Kidney (tissue), 22 donors: ENCODE measurements at places on chromosomes 6 and 20. TPM values are rescaled to one million over a fixed set of nuclear protein-coding genes. Genes with fewer than 3 reads are reported as not detected.

Gene AURKA
- total RNA-seq: 2.7 TPM

Gene MEP1A
- total RNA-seq: 0.09 TPM

DNA sequence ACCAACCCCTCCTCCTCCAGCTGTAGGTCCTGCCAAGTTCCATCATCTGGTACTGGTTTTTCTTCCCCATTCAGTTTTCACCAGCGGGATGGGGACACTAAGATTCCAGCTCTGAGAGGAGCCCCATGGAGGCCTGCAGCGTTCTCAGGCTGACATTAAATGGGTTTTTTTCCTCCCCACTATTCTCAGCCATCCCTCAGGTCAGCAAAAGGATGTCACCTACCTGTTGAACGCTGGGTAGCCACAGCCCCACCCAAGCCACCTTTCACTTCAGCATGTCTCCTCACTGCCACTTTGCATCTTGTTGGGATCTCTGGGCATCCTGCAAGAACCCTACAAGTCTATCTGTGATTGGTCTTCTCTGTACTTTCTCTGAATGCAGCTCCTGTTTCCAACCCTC is 6.8 kb downstream of the KCNK17 start:
- no peak for DNase-seq
- no peak overlapping the region for H3K4me3 ChIP-seq
- no peaks in the 10 kb centered on the region for H3K4me1 ChIP-seq
- no peaks in the 10 kb centered on the region for H3K36me3 ChIP-seq

GRCh38 chr6:150070236-150070818 is 1.4 kb upstream of the ULBP3 start:
- H3K27ac ChIP-seq: no peak overlapping the region
- no peak overlapping the region for H3K4me3 ChIP-seq
- H3K27me3 ChIP-seq: no peaks in the 10 kb centered on the region
- DNase-seq: no peak

DNA sequence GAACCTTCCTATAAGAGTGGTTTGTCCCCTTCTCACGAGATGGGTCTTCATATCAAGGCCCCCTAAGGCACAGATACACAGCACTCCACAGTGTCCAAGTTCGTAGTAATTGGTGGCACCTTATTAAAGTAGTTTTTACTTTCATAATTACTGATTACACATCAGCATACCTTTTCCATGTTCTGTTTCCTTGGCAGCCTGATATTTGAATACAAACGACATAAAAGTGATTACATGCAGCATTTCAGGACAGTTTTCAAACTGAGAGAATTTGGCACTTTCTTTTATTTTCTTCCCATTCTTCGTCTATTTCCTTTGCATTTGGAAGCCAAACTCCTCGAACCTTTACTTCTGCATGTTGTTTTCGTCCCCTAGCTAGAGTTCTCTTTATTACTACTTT is 139.7 kb downstream of the MTHFD1L start:
- H3K36me3 ChIP-seq: no peaks in the 10 kb centered on the region
- DNase-seq: no peak
- H3K4me3 ChIP-seq: no peak overlapping the region
- no peaks in the 10 kb centered on the region for H3K27me3 ChIP-seq
- H3K27ac ChIP-seq: no peak overlapping the region
- H3K4me1 ChIP-seq: no peaks in the 10 kb centered on the region

GRCh38 chr6:25960734-25961133 is 1.9 kb upstream of the TRIM38 start:
- no peak for DNase-seq
- no peaks in the 10 kb centered on the region for H3K27me3 ChIP-seq
